ENCODE measurements at places on chromosomes 11 and 22.

- DNase-seq = no peak
Measured at GRCh38 chr11:8205566-8205965, 36.7 kb upstream of the RIC3 start.

DNA sequence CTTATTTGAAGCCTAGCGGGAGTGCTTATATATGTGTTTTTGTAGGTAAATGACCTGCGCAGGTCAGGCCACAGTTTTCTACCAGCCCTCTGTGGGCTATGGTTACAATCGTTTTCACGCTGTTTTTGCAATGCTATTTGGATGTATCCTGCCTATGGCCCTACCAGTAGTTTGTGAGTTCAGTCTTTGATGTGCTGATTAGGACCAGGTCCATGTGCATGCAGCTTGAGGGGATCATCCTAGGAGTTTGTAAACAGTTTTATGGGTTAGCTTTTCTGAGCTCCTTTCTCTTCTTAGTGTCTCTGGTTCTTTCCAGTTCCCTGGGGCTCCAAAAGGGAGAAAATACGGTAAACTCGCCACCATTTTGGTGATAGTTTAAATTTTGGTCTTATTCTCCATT lies 142.5 kb downstream of the LDLRAD3 start:
- no peak for DNase-seq

- no peak for DNase-seq
Measured at GRCh38 chr22:27801202-27801615, 347 bp downstream of the MN1 start.

- no peak for DNase-seq
Measured at GRCh38 chr11:30789270-30789669, 203.1 kb upstream of the MPPED2 start.

- DNase-seq = no peak
Measured at GRCh38 chr11:85893395-85893794, 38.2 kb downstream of the CCDC83 start.

DNA sequence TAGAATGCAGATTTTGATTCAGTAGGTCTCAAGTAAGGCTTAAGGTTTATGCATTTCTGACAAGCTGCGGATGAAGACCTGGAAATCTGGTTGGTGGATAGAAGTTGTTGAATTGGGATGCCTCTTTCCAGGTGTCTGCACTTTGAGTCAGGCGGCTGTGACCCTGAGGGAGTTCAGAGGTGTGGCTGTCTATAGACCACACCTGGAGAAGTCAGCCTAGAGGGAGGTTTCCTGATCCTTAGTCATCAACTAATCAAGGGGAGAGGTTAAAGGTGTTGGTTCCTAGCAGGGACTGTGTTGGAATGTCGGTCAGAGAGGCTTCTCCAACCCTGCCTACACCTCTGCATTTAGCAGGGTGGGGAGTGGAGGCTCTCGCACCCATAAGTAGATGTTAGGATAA lies 8.0 kb downstream of the GLB1L2 start:
- no peak for DNase-seq

- DNase-seq = no peak
Measured at GRCh38 chr11:76234416-76235232, 28.3 kb upstream of the WNT11 start.

GRCh38 chr22:47613606-47614350 lies 851.3 kb downstream of the TBC1D22A start:
- no peak for DNase-seq

- no peak for DNase-seq
Measured at GRCh38 chr11:34251589-34251980, 106.2 kb downstream of the ABTB2 start.

GRCh38 chr22:48402591-48403031 lies 1425.1 kb downstream of the BRD1 start:
- DNase-seq = no peak

DNA sequence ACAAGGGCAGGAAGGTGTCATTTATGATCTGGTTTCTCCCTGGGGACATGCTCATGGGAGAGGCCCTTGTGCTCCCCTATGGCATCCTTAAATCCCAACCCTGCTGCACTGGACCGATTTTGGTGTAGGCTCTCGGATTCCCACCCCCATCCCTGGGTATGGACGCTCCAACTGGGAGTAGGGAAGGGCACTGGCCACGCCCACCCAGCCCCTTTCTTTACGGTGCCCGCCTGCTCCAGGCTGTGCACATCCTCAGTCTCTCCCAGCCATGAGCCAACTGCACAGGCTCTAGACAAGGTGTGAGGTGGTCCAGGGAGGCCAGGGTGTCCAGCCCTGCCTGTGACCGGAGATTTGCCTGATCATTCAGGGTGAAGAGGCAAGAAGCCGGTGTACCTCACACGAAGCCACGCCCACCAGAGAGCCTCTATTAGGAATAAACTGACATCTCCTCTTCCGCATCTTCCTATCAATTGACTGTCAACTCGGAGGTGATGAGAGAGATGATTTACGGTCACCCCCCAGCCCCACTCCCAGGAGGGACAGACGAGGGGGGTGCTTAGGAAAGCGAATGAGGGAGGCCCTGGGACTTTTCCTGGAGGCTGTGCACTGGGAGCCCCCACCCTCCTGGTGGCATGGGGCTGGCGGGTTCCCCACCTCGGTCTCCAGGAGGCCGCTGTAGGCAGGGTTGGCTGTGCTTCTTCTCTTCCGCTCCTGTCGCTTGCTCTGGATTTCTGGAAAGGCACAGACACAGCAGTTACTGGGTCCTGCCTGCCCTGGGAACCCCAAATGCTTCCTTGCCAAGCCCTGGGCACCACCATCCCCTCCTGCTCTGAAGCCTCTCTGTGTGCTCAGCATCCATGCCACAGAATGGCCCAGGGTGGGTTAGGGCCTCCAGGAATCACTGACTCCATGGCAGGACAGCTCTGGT lies 116.7 kb downstream of the PHF21B start:
- DNase-seq = no peak

- no peak for DNase-seq
Measured at GRCh38 chr11:126637795-126638175, 282.3 kb downstream of the ST3GAL4 start.

- DNase-seq = no peak
Measured at GRCh38 chr22:50485221-50486131, 1.2 kb upstream of the MIOX start.

DNA sequence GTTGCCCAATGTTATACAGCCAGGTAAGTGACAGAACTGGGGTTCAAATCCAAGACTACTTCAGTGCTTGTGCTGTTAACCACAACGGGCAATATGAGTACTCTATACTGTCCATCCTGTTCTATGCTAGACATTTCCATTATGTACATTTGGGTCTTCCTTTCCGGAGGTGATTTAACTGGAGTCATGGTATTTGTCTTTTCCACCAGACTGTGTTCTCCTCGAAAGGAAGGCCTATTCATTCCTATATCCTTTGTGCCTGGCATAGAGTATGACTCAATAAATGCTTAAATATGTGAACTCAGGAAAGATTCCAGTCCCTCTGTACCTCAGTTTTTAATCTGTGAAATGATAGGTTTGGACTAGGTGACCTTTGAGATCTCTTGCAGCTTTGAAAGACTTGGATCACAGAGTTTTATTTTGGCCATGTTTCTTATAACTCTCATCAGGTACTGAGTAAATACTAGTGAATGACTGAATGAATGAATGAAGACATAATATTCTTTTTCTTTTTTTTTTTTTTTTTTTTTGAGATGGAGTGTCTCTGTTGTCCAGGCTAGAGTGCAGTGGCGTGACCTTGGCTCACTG lies 6.6 kb downstream of the RNF121 start:
- no peak for DNase-seq

GRCh38 chr11:122676638-122677037 lies 21.1 kb downstream of the UBASH3B start:
- DNase-seq = no peak

DNA sequence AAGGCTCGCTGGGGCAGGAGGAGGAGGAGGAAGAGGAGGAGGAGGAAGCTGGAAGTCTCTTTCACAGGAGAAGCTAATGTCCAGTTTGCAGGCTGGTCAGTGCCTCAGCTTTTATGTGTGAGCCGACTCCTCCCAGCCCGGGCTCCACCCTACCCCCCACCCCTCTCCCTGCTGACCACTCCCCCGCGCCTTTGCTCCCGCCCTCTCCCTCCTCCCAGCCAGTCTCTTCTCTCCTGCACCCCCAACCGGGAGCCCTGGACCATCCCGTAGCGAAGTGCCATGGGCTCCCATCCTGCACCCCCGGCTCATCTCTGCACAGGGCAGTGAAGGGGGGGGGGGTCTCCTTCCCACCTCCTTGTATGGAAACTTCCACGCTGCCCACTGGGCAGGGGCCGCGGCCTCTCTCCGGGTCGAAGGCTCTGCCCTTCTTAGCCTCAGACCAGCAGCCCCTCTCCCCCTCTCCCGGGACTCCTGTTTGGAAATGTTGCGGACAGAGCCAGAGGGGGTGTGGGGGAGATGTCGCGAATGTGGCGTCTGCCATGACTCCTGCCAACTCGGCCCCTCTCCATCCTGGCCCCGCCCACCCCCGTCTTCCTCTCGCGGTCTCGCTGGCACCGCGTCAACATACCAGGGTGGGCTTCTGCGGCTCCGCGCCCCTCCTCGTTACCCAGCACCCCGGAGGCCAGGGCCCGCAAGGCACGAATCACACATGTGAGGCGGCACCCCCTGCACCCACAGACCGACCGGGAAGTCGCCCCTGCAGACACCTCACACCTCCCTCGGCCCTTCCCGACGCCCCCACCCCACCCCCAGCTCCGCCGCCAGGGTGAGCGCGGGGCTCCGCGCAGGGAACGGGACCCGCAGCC lies 1.8 kb downstream of the IGF2 start:
- no peak for DNase-seq

DNA sequence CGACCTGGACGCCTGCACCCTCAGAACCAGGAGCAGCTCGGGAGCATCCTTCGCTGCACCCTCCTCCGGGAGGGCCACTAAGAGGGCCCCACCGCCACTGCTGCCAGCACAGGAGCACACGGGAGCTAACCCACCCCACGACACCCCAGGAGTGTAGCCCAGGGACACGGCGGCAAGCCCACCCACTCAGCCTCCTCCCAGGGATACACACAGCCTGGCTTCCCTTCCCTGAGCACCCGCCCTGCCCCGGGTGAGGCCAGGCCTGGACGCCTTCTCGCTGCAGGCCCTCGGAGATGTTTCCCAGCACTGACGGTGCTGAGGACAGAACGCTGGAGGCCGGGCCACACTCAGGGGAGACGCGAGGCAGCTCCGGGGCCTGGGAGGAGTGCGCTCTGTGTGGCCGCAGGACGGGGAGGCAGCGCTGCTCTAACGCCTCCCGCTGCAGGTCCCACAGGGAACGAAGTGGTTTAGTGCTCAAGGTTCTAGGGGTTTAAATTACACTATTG lies 190.4 kb downstream of the BRD1 start:
- DNase-seq = no peak

- DNase-seq = no peak
Measured at GRCh38 chr22:37983860-37984791, at the start of gene SOX10. TSS of gene SOX10 (minus strand) at chr22:37984555. CDS start at chr22:37983784, 771 bp downstream.

DNA sequence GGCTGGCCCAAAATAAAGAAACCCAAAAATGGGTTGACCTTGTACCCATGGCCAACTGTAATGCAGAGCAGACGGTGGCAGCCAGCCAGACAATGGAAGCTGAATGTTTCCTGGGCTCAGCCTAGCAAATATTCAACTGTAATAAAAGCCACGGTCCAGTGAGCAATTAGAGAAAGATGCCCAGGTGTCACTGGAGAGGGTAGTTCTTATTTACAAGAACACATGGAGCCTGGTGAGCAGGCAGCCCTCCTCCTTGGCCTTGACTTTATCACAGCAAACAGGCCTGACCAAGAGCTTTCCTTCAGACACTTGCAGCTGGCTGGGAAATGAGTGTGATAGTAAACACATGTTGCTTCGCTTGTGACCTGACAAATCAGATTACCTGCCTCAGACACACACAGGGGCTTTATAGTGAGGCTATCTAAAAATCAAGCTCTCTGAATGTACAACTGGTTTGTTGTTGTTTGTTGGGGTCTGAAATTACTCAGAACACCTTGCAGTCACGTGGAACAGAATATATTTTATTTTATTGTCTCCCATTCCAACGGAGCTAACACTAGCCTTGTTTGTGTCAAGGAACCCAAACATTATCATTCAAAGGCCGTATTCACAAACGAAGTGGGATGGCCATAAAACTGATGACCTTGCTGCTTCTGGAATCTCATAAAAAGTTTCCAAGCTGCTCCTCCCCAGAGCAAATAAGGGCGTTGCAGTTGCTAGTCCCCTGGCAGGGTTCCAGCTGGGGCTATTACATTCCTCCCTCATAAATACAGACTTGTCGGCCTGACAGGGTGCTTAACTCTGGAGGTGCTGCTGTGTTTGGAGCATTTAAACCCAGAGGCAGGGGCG lies 161.1 kb downstream of the BBOX1 start:
- DNase-seq = no peak

DNA sequence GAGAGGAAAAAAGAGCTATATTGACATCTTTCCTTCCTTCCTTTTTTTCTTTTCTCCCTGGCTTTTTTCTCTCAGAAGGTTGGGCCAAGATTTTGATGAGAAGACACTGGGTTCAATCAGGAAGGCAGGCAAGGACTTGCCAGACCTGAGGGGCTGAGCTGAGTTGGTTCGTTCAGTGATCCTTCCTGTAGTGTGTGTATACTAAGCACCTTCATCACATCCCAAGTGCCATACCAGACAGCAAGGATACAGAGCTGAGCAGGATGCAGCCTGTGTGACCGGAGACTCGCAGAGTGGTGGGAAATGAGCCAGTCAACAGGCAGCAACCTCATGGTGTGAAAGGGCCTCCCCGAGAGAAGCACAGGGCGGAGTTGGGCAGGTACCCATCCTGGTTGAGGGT lies 95.5 kb downstream of the SPON1 start:
- DNase-seq = no peak

DNA sequence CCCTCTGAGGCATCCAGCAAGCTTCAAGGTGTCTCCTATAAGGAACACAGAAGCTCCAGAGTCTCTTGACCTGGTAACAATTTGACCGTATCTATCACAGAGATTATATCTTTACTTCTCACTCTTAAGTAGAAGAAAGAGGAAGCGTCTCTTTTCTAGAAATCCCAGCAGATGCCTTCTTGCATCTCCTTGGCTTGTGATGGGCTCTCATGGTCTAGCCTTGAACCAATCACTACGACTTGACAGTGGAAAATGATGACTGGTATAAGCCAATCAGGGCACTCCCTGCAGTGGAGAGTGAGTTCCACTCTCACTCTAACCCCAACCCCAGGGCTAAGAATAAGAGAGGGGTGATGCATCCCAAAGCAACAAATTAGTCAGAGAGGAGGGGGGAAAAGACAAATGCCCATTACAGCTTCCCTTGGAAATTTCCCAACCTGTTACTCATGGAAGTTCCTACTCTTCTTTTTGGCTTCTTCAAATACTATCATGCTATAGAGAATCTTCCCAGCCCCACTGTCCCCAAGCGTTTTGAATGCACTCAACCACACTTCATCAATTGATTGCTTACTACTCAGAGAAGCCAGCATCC lies 293.5 kb downstream of the MN1 start:
- DNase-seq = no peak

- no peak for DNase-seq
Measured at GRCh38 chr22:17086788-17087497, 2.1 kb downstream of the IL17RA start.

DNA sequence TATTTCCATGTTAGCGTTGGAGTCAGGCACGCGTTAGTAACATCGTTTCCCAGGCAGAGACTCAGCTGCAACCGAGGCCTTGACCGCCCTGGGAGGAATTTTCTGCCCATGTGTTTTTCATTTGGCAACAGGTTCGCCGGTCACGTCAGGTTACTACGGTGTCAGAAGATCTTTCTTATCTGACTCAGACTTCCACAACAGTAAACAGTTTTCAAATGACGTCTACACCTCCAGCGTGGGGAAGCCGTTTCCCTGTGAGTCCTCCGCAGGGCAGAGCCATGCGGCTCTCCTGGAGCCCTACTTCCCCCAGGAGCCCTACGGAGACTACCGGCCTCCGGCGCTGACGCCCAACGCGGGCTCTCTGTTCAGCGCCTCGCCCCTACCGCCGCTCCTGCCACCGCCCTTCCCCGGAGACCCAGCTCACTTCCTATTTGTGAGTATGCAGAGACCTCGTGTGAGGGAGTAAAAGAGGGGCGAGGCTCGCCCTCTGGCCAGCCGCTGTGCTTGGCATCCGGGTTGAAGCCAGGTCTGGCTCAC lies 14.3 kb upstream of the POU2AF3 start:
- no peak for DNase-seq
